ENCODE measurements at places on chromosomes 7 and 10.

DNA sequence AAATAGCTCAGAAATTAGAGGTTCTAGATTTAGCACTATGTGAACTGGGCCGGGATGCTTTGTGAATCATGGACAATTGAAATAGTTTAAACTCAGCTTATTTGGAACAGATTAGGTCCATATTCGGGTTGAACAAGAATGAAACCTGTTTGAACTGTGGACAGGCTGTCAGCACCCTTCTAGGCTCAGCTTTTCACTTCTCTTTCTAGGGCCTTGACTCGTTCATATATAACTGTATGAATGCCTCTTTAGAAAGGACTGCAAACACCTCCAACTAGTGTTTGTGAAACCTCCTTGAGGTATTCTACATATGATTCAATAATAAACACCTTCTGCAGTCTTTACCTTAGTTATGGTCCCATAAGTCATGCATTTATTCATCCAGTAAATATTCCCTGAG lies 115.6 kb downstream of the REEP3 start:
- no peak for DNase-seq

DNA sequence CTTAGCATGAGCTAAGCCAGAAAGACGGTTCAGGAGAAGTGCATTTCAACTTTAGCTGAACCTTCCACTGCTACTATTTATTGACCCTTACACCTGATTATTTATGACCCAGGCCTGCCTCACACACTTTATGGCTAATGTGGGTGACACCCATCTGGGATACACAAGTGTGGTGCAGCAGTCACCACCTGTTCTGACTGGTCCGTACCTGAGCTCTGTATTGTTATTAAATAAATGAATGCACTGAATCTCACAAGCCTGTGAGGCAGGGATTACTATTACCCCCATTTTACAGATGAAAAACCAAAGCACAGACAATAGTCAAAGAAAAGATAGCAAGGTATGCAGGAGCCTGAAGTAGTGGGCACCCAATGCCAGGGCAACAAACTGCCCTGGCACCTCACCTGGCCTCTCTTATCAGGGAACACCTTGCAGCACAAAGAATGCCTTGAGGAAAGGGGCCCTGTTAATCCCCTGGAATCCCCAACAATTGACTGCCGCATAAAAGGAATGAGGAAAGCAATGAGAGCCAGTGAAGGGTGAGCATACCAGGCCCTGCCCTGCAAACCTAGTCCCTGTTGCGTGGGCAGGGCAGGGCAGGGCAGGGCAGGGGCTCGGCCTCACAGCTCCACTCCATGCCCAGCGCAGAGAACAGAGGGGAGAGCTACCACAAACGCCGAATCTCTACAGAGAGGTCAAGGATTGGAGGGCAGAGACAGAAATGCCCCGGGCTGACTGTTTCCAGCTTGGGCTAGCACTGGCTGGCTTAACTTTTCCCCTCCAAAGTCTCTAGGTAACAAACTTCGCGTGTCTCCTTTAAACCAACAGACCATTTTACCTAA lies 1.3 kb downstream of the ANXA11 start:
- no peak for DNase-seq

- no peak for DNase-seq
These were observed 8.7 kb upstream of the HOXA2 start for GRCh38 chr7:27111042-27111750.

DNA sequence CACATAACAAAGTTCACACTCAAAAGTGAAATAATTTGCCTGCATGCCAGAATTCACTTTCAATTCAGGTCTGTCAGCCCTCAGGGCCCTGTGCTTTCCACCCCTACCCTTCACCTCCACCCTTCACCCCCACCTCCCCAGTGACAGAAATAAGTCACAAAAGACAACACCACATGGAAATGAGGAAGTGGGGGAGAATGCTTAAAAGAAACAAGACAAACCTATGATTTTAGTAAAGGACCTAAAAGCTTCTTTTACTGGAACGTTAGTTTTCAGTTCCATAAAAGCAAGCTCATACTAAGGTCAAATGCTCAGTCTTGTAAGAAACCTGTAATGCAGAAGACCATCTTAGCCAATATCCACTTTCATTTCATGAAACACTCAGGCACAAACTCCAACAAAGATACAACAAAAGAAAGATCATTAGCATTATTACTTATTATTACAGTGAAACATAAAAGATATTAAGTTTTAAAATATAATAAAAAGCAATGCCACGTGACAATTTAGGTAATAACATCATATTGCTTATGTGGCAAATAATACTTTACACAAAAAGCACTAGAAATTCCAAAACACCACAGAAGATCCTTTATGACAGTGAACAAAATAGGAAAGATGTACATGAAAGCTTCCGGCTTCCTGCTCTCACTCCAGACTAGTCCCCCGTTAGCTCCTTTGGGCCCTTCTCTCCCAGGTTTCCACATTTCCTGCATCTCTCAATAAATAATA lies 112.1 kb downstream of the LMBR1 start:
- no peak for DNase-seq

DNA sequence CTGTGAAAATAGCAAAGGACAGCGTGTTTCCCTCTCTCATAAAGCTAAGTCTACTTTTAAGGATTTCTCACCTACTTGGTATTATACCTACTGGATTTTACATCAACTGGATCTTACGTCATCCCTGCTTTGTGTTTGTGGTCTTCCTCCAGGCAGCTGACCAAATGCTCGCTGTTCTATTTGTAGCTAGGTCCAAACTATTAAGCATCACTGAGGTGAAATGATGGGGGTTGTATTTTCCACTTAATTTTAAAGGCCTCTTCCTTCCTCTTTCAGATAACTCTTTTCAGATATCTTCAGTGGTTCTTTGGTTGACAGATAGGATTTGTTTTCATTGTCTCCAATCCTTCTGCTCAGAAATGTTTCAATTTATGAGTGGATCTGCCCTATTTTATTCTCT lies 169.7 kb downstream of the RNLS start:
- DNase-seq: no peak

DNA sequence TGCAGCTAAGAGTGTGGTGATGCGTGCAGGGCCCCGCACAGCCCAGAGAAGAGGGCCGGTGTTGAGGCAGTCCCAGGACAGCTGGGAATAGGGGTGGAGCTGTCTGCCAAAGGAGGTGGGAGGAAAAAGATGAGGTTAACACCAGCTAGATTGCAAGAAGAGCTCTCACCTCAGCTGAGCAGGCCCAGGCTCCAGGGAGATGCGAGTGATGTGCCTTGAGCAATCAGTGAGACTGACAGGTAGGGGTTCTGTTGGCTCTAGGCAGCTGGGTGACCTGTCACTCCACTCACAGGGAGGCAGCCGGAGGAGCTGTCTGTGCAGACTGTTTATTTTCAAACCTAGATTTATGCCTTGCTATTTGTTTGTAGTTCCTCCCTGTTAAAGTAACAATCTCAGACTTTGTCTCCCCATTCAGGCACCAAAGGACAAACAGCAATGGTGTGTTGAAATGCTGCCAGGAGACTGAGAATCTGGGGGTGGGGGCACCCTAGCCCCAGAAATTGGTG lies 205.1 kb upstream of the CXCL12 start:
- no peak for DNase-seq

DNA sequence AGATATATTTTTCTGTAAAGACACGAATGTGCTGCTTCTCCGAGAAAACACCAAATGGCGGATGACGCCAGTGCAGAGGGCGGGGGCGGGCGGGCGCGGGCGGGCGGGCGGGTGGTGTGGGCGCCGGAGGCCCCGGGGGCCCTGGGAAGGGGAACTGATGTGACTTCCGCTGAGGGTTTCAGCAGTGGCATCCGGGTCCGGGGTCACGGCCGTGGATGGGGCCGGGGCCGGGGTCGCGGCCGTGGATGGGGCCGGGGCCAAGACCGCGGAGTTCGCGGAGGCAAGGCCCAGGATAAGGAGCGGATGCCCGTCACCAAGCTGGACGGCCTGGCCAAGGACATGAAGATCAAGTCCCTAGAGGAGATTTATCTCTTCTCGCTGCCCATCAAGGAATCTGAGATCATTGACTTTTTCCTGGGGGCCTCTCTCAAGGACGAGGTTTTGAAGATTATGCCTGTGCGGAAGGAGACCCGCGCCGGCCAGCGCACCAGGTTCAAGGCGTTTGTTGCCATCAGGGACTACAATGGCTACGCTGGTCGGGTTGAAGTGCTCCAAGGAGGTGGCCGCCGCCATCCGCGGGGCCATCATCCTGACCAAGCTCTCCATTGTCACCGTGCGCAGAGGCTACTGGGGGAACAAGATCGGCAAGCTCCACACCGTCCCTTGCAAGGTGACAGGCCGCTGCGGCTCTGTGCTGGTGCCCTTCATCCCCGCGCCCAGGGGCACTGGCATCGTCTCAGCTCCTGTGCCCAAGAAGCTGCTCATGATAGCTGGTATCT lies 20.3 kb upstream of the IGF2BP3 start:
- DNase-seq: peak; percentile 45

DNA sequence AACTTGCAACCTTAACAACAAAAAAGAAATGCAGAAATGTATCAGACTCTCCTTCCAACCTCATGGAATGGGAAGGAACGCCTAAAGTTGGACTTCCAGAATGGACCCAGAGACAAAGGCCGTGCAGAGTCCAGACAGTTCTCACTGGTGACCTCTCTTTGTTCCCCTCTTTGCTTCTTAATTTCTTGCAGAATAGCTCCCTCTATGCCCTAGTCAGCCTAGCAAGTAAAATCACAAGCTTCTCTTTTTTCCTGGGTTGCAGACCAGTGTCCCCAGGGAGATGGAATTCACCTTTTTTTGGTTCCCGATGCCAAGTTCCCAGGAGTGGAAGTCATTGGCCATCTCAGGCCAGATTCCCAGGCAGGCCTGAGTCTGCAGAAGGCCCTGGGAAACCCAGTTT lies 278.0 kb downstream of the CCSER2 start:
- DNase-seq: no peak

DNA sequence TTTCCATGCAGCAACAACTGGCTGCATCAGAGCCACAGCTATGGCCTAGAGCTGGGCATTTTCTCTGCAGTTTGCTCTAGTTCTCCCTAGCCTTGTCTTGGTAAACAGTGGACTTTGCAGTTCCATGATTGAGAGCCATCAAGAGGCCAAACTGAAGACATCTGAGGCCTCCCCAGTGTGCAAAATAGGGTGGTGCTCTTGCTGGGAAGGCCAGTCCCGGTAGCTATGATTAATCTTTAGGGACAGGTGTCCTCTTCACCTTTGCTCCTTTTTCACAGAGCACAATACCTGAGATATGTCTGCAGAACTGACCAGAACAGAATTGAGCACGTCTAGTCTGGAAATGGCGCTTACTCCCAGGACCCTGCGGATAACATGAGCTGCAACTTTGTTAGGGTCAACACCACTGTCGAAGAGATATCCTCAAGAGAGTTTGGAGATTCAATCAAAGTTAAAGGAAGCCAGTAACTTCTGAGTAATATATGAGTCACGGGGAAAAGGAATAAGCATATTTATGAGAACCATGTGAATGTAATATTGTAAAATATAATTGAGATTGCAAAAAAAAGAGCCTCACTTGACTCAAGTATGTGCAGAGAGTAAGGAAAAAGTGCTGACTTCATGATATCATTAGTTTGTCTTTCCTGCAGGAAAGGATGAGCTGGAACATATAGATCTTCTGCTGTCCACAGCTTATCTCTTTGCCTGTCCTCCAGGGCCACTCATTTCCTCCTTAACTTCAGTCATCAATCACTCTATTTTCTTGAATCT lies 76.7 kb downstream of the ANK3 start:
- DNase-seq: no peak

DNA sequence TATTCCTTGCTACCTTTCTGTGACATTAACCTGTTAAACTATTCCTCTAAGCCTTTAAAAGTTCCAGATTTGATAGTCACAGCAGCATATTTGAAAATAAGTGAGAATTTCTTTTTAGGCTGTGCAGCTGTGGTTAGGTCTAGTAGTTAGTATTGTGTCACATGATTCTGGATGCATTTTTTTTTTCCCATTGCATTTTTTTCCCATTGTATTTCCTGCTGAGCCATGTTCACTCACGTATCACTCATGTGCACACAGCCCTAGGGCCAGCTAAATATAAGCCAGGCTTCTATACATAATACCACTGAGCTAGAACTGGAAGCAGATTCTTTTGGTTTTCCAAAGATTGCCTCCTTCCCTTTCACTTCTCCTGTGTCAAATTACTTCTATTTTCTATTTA lies 37.4 kb downstream of the DNAJC9 start:
- DNase-seq: no peak

DNA sequence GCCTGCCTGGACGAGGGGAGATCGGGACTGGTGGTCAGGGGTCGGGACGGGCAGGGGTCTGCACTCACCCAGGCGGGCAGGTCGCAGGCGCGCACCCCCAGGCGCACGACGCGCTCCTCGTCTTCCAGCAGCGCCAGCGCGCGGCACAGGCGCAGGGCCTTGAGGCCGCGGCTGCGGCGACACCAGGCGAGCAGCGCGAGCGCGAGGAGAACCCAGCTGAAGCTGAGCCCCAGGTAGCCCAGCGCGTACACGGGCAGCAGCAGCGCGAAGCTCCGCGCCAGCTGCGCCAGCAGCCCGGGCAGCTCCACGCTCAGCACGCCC lies 328 bp downstream of the ESYT2 start:
- peak; percentile 74 for DNase-seq

GRCh38 chr10:53719658-53720057 lies 947.1 kb upstream of the MBL2 start:
- no peak for DNase-seq

GRCh38 chr7:28157076-28157745 lies 23.4 kb downstream of the JAZF1 start:
- DNase-seq: no peak
